ENCODE measurements at places on chromosomes 2 and 18.
A peak's percentile ranks its signal among the peaks of the same experiment; 100 is the strongest.

GRCh38 chr2:47274054-47274782 lies 119.1 kb upstream of the STPG4 start:
- no peak for DNase-seq

DNA sequence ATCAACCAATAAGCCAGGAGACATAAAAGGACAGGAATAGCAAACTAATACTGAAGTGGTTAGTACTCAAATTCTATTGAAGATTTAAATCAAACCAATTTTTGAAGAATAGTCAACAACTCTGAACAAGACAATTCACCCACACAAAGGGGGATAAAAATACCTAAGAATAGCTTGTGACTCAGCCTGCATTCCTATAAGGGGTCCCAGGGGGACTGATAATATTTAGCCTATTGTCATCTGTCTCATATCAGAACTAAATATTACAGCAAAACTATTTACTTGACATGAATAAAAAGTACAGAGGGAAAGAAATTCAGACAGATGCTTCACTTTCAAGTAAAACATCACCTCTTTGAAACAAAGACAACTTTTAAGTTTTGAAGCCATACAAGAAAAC lies 7.7 kb downstream of the ITSN2 start:
- no peak for DNase-seq

DNA sequence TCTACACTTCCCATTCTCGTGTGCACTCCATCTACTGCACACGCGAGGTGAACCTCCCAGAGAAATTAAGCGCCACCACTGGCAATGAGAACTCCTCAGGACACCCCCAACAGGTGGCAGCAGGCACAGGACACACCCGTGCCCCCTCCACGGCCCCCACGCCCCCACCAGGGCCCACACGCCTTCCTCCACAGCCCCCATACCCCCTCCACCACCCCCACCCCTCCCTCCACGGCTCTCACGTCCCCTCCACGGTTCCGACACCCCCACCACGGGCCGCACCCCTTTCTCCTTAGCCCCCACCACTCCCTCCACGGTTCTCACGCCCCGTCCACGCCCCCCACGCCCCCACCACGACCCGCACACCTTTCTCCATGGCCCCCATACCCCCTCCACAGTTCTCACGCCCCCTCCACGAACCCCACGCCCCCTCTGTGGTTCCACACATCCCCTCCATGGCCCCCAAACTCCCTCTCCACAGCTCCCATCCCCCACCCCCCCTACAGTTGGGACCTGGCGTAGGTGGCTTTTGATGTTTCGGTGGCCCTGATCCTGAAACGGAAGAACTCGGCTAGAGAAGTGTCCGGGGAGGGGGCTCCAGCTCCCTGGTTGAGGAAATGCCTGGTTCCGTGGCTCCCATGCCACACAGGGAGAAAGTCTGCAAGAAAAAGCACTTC lies 110.8 kb downstream of the ZNF516 start:
- DNase-seq, result no peak

GRCh38 chr2:7795778-7796563 lies 878.8 kb downstream of the RNF144A start:
- no peak for DNase-seq

- DNase-seq, result no peak
These were observed 154.5 kb downstream of the RTN4 start for GRCh38 chr2:54895730-54896129.

DNA sequence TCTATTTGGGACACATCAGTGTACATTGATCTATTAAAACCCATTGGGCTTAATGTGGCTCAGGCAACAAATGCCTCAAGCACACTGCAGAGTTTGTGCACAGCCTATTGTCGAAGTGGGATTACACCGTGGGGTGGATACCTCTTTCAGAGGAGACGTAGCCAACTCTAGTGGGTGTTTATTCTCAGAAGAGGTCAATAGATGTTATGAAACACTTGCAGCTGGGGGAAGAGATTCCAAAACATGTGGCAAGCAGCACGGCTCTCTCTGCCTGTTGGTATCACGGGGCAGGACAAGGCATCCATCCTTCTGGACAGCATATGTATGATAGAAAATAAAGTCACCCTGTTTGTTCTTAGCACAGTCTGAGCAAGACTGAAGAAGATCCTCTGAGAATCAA lies 121.4 kb upstream of the COPS8 start:
- no peak for DNase-seq

GRCh38 chr2:27566628-27567027 lies 16.2 kb upstream of the ZNF512 start:
- no peak for DNase-seq

DNA sequence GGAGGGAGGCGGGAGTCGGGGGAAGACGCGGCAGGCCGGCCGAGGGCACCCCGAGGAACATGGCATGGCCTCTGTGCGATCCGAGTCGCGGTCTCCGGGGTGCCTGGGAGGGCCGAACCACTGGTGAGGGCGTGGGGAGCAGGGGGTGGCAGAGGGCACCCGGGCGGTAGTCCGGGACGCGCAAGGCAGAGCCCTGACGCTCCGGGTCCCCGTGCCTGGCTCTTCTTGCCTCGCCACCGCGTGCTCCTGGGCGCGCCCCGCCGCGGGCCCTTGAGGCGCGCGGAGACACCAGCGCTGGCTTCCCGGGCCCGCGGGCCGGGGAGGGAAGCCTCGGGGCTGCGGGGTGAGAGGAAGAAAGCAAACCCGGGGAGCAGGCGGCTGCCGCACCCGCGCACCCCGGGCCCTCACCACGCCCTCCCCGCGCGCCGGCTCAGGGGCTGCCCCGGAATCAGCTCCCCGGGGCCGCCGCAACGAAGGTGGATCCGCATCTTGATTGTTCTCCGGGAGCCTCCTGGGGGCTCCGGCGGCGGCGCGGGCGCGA lies 4.3 kb downstream of the SOX11 start:
- DNase-seq, result no peak

GRCh38 chr2:213104903-213105202 lies 46.6 kb downstream of the IKZF2 start:
- no peak for DNase-seq

DNA sequence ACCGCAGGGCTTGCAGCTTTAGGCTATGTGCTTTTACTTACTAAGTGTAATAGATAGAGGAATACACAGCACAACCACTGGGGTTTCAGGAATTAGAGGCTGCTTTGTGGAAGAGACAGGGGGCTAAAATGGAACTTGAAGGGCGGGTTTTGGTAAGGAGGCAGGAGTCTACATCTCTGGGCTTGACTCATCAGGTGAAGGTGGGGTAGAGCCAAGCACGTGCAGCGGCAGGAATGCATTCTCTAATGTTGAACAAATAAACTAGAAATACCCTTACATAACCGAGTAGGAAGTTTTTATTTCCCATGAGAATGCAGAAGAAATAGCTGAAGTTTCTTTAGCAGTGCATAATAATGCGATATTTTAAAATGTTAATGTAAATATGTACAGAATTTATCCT lies 673.8 kb upstream of the SALL3 start:
- no peak for DNase-seq

- DNase-seq, result no peak
These were observed 93.6 kb downstream of the XRCC5 start for GRCh38 chr2:216202626-216203250.

- DNase-seq, result no peak
These were observed 96.7 kb downstream of the GALR1 start for GRCh38 chr18:77346208-77346810.

GRCh38 chr18:31617031-31617717 lies 25.5 kb downstream of the TTR start:
- DNase-seq, result no peak

DNA sequence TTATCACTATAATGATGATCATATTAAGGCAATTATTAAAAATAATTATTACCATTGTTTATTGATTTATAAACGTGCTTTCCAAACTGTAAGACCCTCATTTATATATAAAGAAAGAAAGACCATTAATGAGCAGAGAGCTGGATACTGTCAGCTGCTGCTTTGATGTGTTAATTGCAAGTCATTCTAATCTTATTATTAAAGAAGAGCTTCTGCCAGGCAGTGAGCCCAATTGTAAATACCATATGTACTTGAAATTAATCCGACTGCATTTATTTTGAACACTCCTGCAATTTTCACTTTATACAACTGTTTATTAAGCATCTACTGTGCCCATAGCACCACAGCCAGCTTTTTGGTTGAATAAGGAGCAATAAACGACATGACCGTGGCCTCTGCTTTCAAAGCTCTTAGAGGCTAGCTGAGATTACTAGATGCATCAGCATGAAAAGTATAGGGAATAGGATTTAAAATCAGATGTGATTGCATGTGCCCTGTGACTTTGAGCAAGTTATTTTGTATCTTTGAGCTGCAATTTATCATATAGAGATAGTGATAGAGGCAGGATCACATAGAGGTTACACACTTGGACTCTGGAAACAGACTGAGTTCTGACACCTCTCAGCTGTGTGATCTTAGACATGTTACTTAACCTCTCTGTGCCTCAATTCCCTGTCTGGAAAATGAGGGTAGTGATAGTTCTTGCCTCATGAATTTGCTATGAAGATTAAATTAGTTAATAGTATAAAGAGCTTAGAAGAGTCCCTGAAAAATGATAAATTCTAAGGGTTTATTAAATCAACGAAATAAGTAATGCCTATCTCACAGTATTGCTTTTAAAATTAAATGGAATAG lies 83.4 kb downstream of the MYCN start:
- no peak for DNase-seq

DNA sequence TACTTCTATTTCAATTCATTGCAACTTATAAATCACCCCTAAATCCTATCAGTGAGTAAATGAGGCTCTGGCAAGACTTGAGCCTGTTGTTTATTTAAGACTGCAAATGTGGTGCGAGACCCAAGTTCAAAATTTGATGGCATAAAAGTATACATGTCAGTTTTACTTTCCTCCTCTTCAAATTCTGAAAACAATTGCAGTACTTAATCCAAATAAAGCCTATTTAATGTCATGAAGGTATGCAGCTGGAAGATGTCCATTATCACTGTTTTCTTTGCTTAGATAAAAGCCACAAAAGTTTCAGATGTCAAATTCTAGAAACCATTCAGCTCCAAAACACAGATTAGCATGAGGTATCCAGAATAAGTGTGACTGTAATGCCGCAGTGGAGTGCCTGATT lies 3.3 kb downstream of the APCDD1 start:
- no peak for DNase-seq

- DNase-seq, result no peak
These were observed 26.7 kb downstream of the TANC1 start for GRCh38 chr2:158994920-158995676.

DNA sequence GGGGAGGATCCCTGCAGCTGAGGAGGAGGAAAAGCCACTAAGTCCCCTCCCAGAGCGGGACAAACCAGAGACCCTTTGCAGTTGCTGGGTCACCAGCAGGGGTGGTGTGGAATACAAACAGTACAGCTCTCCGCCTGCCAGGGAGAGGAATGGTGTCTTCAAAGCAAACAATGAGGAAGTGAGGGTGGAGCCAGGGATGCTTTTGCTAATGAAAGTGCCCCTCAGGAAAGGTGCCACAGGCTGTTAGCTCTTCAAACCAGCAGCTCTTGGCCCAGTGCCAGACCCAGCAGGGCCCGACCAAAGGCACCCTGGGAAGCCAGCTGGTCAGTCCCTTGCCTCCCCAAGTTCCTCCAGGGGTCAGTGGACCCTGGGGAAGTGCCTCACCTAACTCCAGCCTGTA lies 102.8 kb downstream of the HIBCH start:
- no peak for DNase-seq

DNA sequence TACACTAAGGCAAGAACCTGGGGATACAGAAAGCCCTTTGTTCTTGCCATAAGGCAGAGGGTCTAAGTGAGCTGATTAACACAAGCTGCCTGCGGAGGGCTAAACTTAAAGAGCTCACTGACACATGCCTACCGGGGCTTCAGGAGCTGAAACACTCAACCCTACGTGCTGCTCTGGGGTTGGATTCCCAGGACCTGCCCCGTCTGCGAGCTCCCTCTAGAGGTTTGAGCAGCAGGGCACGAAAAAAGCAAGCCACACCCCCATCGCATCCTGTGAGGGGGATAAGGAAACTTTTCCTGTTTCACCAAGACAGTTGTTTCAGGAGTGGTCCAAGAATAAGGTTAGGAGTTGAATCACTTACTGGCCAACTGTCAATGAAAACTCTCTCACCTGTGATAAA lies 562.1 kb downstream of the TMX3 start:
- no peak for DNase-seq

- no peak for DNase-seq
These were observed 301.3 kb upstream of the RAB12 start for GRCh38 chr18:8307960-8308359.

GRCh38 chr2:7419186-7419585 lies 502.0 kb downstream of the RNF144A start:
- no peak for DNase-seq

GRCh38 chr2:241235859-241236593 lies 47.5 kb downstream of the ANO7 start:
- DNase-seq, result no peak

- DNase-seq, result no peak
These were observed 218.2 kb upstream of the CELF4 start for GRCh38 chr18:37783771-37784170.

DNA sequence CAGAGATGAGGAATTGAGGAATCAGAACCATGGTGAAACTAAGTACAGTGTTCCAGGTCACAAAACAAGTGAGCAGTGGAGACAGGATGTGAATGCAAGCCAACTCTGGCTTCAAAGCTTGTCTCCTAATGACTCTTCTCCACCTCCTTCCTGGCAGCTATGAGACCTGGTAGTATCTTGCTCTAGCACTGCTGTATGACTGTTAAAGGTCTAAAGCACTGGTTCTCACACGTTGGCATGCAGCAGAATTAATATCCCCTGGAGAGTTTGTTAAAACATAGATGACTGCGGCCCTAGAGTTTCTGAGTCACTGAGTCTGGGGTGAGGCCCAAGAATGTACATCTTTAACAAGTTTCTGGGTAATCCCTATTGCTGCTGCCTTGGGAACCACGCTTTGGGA lies 63.3 kb downstream of the SUCLG1 start:
- peak; percentile 16 for DNase-seq

GRCh38 chr2:8524388-8524787 lies 157.5 kb upstream of the ID2 start:
- DNase-seq, result no peak

GRCh38 chr2:206585335-206585734 lies 57.0 kb upstream of the FAM237A start:
- no peak for DNase-seq

- peak; percentile 27 for DNase-seq
These were observed 19.4 kb upstream of the NCL start for GRCh38 chr2:231483398-231484329.
